ENCODE measurements at places on chromosomes 5 and 9.

- DNase-seq: no peak
Observed at GRCh38 chr5:124889850-124890249, 143.4 kb upstream of the ZNF608 start.

- no peak for DNase-seq
Observed at GRCh38 chr9:21432672-21433425, 7.4 kb upstream of the IFNA1 start.

DNA sequence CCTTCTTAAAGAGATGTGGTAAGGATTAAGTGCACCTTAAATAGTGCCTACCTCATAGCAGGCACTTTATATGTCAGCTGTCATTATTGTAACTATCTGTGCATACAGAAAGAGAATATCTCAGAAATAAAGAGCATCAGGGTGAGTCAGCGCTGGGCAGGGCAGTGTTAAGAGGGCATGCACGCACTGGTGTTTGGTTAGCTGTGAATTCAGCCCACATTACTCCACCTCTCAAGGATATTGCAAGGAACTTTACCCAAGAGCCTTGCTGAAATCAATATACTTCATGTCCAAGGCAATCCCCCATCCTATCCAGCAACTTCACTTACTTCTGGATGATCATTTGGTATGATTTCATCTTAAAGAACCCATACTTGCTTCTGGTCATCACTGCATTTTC is 300.9 kb downstream of the NTRK2 start:
- no peak for DNase-seq

GRCh38 chr5:65050140-65050539 is 281.4 kb downstream of the CWC27 start:
- DNase-seq: no peak

- no peak for DNase-seq
Observed at GRCh38 chr9:135048758-135049444, 38.6 kb upstream of the OLFM1 start.

GRCh38 chr5:36610621-36611020 is 4.2 kb downstream of the SLC1A3 start:
- DNase-seq: no peak

DNA sequence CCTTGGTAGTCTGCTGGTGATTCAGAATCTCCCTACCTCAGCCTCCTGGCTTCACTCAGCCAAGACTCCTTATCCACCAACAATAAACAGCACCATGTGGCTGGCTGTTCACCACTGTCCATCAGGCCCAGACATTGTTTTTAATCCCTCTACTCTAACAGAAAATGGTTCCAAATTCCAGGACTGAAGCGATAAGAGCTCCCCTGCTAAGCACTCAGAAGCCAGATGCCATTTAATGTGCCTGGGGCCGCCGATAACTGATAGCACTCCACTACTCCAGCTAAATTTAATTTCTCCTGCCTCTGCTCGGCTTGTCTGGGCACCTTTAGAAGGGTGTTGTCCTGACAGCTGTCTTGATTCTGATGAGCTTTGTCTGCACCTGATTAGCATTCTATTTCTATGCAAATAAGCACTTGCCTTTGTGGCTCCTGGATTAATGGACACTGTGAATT is 47.1 kb downstream of the ZNF622 start:
- no peak for DNase-seq

- no peak for DNase-seq
Observed at GRCh38 chr5:173581408-173582215, 34.8 kb downstream of the BOD1 start.

GRCh38 chr5:17916446-17916845 is 282.2 kb downstream of the TAF11L14 start:
- no peak for DNase-seq

DNA sequence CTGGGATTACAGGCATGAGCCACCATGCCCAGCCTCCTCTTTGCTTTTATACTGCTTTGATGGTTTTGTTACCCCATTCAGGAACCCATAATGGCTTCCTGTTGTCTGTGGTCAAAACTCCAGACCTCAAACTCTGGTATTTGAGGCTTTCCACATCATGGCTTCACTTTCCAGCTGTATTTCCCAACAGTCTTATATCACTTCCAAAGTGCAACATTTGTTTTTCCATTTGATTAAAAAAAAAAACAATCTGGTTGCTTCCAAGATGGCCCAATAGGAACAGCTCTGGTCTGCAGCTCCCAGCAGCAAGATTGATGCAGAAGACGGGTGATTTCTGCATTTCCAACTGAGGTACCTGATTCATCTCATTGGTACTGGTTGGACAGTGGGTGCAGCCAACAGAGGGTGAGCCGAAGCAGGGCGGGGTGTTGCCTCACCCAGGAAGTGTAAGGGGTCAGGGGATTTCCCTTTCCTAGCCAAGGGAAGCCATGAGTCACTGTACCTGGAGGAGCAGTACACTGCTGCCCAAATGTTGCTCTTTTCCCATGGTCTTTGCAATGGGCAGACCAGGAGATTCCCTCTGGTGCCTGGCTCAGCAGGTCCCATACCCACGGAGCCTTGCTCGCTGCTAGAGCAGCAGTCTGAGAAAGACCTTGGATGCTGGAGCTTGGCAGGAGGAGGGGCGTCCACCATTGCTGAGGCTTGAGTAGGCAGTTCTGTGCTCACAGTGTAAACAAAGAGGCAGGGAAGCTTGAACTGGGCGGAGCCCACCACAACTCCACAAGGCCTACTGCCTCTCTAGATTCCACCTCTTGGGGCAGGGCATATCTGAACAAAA is 458.4 kb downstream of the KDM4C start:
- no peak for DNase-seq

GRCh38 chr5:124274949-124275348 is 471.5 kb downstream of the ZNF608 start:
- DNase-seq: no peak

GRCh38 chr5:29697785-29698414 is 1495.6 kb upstream of the CDH6 start:
- DNase-seq: no peak

- DNase-seq: no peak
Observed at GRCh38 chr9:72704688-72705375, 183.4 kb downstream of the TMC1 start.

- no peak for DNase-seq
Observed at GRCh38 chr5:152372875-152373274, 32.2 kb downstream of the NMUR2 start.

- DNase-seq: no peak
Observed at GRCh38 chr9:406886-407654, 192.4 kb downstream of the DOCK8 start.

DNA sequence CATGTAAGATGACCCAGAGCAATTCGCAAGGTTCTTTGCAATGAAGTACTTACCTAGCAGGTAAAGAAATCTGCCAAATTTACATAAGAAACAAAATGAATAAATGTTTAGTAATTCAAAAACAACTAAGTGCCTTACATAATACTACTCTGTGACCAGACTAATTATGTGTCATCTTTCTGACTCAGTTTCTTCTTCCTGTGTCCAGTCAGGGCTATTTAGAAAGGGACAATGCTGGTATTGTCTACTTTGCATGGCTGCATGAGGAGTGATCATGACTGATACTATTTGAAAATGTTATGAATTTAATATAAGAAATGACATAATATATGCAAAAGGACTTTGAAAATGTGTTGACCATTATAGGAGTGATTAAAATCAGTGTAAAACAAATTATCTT is 210.0 kb downstream of the TMEM161B start:
- no peak for DNase-seq
